ENCODE measurements at places on chromosomes 7 and 10. TPM values are rescaled to one million over a fixed set of nuclear protein-coding genes. Genes with fewer than 3 reads are reported as not detected.

Gene NRP1
- total RNA-seq, result 91.6 TPM

Gene NPFFR1
- 1.8 TPM for total RNA-seq

Gene RHOBTB1
- total RNA-seq, result 55.4 TPM

Gene MMD2
- total RNA-seq, result 7.1 TPM

Measured in spinal cord (tissue), 10 donors.